ENCODE measurements at places on chromosomes 4 and X.

- no peak for DNase-seq
Measured at GRCh38 chr4:169583563-169583962, 28.8 kb downstream of the NEK1 start.

DNA sequence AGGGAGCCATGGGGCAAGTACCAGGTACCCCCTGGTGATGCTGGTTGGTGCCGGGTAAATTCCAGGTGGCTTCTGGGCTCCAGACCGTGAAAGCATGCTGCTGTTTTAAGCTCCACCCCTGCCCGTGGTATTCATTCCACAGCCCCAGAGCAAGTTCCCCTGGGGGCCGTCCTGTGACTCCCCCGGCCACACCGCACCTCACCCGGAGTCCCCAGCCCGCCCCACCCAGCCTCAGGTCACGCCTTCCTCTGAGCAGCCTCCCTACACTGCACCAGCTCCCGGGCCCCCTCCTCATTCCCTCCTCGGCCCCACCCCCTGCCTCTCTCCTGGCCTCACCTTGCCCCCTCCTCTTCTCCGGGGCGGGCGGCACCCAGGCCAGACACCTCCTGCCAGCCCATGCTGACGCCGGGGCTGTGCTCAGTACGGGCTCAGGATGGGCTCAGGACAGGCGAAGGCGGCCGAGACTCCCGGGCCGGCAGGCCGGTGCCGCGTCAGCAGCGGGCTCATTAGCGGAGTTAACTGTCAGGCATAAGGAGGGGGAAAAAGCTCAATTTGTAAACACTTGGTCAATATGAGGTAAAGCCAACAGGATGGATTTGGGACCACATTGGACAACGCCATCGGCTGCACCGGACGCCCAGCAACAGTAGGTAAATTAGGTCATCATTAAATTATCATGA is 127.4 kb downstream of the FAM53A start:
- no peak for DNase-seq

GRCh38 chrX:145923376-145923775 is 105.7 kb downstream of the SLITRK2 start:
- no peak for DNase-seq

GRCh38 chr4:15237648-15238230 is 190.1 kb upstream of the C1QTNF7 start:
- no peak for DNase-seq

DNA sequence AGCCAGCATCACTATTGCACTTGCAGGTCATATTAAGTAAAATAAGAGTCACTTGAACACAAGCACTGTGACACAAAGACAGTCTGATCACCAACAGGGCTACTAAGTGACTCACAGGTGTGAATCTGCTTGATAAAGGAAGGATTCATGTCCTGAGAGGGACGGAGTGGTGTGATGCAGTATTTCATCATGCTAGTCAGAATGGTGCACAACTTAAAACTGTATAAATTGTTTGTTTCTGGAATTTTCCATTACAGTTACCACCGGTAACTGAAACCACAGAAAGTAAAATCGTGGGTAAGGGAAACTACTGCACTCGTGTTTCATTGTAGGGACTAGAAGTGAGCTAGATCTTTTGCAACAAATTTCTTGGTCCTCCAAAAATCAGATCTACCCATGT is 109.7 kb downstream of the ELOVL6 start:
- DNase-seq = peak; percentile 23

- no peak for DNase-seq
Measured at GRCh38 chr4:112296949-112297880, at the start of gene ALPK1. ALPK1 (plus strand) TSS chr4:112297369.
